ENCODE measurements at places on chromosomes 1 and 21. TPM values are rescaled to one million over a fixed set of nuclear protein-coding genes. Genes with fewer than 3 reads are reported as not detected.

DNA sequence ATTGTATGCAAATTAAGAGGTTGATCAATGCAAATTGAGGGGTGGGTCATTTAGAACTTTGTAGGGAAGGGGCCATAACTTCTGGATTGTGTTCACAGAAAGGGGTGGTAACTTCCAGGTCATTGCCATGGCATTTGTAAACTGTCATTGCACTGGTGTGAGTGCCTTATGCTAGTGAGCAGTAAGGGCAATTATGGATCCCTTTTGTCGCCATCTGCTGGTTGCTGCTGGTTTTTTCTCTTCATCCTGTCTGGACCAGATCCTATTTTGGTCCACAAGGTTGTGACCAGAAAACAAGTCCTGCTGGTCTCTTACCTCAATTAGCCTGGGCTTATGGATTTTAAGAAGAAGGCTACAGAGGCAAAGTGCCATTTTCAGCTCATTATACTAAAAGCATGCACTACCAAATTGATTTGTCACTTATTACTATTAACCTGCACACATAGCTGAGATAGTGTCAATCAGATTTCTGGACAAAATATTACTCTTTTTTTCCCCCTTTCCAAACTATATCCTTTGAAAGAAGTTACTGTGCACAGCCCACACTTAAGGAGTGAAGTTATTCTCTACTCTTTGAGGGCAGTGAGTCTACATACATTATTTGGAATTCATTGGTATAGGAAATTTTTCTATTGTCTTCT lies 196.2 kb downstream of the ZC3H11B start:
- ATAC-seq: peak; percentile 38

GRCh38 chr1:172394811-172395210 lies 25.7 kb upstream of the C1orf105 start:
- no peak for ATAC-seq

GRCh38 chr1:46672696-46673095 lies 1.0 kb downstream of the TEX38 start:
- ATAC-seq: no peak

GRCh38 chr1:213376862-213377372 lies 325.9 kb downstream of the RPS6KC1 start:
- ATAC-seq: no peak

- ATAC-seq: no peak
Measured at GRCh38 chr1:98164509-98164908, 243.7 kb upstream of the DPYD start.

DNA sequence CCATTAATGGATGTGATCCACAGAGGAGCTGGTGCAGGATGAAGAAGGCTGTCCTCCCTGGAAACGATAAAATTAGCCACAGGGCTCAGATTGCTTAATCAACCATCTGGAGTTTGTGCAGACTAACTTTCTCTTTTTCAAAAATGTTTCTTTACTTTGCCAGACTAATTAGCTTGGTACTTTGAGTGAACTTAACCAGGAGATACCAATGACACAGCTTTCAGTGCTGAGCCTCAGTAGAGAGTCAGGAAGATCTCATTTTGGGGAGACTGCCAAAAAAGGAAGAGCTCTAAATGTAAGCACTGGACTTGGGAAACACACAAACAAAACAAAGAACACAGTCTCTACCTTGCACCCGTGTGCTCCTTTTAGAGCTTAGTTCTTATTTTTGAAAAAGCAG lies 248.1 kb upstream of the DEPDC1 start:
- no peak for ATAC-seq

The ADORA1 gene
- total RNA-seq: 0.16 TPM

The H3-3A gene
- total RNA-seq: 383 TPM

The TNFRSF14 gene
- total RNA-seq: 81.6 TPM

The NUDT4B gene
- total RNA-seq: 55.8 TPM

The CLCA4 gene
- total RNA-seq: 2.6 TPM

The PCP4 gene
- 130 TPM for total RNA-seq

The MCOLN3 gene
- 3.2 TPM for total RNA-seq

The ANXA9 gene
- total RNA-seq: 0.31 TPM

The FCGR3B gene
- 0.66 TPM for total RNA-seq
